ENCODE measurements at places on chromosomes 13 and 19.

GRCh38 chr13:38042771-38043170 lies 173.2 kb upstream of the TRPC4 start:
- DNase-seq = no peak

- DNase-seq = no peak
Measured at GRCh38 chr13:108033800-108034707, 181.3 kb downstream of the LIG4 start.

DNA sequence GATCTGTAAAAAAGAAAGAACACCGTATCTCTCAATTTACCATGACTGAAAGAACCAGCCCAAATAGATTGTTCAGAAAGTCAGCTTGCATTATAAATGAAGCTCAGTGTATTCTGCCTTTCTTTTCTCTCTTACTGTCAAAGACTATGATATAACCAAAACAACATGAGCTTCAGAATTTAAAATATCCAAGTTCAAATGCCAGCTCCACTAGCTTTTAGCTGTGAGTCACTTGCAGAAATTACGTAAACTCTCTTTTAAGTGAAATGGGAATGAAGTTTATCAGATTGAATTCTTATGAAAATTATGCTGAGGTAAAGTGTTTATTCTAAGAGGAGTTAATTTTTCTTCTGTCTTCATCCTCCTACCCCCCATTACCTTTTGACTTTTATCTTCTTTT lies 20.0 kb upstream of the POSTN start:
- DNase-seq = no peak

- no peak for DNase-seq
Measured at GRCh38 chr19:32387701-32388392, 17.7 kb upstream of the DPY19L3 start.

GRCh38 chr13:54879036-54879435 lies 1850.4 kb downstream of the OLFM4 start:
- DNase-seq = no peak

GRCh38 chr13:66860878-66861417 lies 369.2 kb downstream of the PCDH9 start:
- DNase-seq = no peak

DNA sequence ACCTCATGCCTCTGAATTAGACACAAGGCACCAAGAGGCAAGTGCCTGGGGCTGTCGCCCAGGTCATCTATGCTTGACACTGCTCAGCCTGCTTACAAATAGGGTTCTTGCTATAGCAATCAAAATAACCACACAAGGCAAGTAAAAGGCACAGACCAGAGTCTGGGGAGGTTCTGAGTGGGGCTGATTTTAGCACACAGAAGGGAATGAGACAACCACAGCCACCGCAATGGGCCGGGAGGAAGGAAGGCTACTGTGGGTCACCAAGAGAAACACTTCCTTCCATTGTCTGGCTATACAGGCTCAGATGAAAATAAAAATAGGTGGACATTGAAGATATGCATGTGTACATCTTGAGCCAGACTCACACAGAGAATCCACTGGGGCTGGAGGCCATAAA lies 159.1 kb downstream of the DLEU7 start:
- DNase-seq = no peak

- peak; percentile 97 for DNase-seq
Measured at GRCh38 chr19:13905634-13906520, at the start of the genes BRME1 and CC2D1A. BRME1 (minus strand) TSS chr19:13906117; CDS start chr19:13904892, 1,225 bp downstream. CC2D1A (plus strand) TSS chr19:13906201; CDS start chr19:13906442, 241 bp downstream.

- no peak for DNase-seq
Measured at GRCh38 chr19:31255174-31255799, 93.9 kb downstream of the TSHZ3 start.

DNA sequence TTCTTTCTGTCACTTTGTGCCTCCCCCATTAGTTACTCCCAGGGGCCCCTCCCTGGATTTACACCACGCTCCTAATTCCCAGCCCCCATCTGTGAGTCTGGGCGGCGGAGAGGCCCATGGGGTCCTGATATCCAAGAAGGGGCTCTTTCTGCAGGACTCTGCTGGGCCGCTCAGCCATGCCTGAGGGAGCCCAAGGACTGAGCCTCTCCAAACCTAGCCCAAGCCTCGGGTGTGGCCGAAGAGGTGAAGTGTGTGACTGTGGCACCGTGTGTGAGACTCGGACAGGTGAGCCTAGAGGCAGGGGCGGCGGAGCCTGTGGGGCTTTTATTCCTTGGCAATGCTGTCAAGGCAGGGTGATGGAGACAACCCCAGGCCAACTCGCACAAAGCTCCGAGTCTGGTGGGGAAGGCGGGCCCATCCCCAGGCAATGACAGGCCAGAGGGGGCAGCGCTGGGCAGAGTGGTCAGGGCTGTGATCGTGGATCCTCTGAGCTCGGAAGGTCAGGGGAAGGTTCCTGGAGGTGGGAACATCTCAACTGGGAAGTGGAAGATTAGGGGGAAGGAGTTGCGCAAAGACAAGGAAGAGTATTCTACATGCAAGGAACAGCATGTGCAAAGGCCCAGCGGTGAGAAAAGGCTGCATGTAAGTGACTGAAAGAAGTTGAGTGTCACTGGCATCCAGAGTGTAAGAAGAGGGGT lies 1.6 kb downstream of the PLEKHG2 start:
- DNase-seq = no peak

DNA sequence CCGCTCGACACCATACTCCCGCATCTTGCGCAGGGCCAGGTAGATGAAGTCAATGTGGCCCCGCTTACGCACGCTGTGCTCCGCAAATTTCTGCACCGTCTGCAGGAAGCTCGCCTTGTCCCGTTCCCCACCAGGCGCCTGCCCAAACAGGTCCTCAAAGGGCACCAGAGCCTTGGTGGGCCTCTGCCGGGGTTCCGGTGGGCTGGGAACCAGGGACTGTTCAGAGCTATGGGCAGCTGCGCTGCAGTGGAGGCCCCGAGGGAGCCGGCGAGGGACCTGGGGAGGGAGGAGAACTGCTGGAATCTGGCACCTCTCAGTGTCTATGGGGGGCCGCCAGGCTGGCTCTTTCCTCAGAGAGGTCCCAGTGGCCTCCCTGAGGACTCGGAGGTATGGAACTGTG lies 8.3 kb upstream of the ZNF653 start:
- DNase-seq = no peak

DNA sequence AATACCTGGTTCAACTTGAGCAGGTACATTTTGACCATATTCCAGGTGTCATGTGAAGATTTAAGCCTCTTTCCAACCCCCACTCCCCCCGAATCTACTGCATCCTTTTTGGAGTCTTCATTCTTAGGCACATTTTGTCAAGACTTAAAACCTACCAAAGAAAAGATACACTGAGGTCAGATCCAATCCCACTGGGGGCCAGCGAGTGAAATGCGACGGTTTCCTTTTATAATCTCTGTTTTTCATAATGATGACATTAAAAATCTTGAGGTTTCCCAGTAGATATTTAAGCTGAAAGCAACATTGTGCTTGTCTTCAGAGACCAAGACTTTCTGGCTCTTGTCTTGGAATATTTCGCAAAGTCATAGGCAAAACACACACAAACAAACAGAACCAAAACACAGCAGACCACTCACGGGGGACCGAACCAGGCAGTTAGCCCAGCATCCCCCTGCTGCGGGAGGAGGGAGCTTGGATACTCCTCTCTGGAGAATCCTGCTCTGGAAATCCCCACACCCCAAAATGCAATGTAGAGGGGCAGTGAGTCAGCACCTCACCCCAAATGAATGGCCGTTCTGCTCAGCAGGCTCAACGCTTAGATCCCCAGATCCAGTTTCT lies 506 bp upstream of the GAS6 start:
- DNase-seq = no peak

DNA sequence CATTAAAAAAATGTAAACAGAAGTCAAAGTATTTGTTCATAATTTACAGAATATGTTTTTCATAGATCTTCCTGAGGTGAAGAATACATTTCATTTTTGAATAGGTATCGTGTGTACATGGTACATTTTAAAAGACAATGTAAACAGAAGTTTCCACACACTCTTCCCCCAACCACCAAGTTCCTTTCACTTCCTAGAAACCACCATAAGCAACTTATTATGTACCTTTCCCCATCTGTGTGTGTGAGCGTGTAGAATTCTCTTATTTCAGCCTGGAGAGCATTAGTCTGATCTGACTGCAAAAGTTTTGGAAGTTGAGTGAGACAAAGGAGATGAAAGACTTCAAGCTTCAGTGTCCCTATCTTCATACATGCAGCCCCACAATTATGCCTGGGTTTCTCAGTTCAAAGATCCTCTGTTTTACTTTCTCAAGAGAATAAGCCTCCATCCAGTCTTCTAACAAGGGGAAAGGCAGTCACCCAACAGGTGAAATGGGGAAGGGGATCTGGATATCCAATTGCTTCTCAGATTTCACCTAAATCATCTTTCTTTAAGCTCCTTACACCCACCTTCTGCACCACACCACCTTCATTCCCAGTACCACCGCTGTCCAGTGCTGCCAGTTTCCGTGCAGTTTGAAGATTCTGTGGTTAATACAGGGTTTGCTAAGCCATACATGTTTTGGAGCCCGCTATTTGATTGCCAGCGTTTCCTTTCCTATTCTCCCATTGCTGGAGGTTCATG lies 2.1 kb downstream of the TEX30 start:
- DNase-seq = no peak

GRCh38 chr19:38455031-38455430 lies 21.5 kb downstream of the RYR1 start:
- no peak for DNase-seq

DNA sequence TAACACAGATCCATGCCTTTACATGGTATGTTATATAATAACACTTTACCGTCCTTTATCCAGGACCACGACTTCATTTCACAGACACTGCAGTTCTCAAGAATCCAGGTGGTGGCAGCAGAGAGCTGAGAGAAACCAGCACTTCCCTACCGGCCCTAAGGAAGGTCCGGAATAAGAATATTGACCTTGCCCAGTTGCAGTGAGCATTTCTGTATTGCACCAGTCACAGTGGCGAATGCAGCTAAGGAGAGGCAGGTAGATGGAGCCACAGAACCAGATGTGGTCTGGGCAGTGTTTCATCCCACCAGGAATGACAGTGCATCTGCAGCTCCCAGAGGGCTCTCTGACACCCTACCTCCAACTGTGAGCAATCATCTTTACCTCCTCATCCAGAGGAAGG lies 44.6 kb downstream of the ZNF787 start:
- peak; percentile 37 for DNase-seq

- DNase-seq = no peak
Measured at GRCh38 chr13:98686270-98686669, 66.2 kb downstream of the SLC15A1 start.

DNA sequence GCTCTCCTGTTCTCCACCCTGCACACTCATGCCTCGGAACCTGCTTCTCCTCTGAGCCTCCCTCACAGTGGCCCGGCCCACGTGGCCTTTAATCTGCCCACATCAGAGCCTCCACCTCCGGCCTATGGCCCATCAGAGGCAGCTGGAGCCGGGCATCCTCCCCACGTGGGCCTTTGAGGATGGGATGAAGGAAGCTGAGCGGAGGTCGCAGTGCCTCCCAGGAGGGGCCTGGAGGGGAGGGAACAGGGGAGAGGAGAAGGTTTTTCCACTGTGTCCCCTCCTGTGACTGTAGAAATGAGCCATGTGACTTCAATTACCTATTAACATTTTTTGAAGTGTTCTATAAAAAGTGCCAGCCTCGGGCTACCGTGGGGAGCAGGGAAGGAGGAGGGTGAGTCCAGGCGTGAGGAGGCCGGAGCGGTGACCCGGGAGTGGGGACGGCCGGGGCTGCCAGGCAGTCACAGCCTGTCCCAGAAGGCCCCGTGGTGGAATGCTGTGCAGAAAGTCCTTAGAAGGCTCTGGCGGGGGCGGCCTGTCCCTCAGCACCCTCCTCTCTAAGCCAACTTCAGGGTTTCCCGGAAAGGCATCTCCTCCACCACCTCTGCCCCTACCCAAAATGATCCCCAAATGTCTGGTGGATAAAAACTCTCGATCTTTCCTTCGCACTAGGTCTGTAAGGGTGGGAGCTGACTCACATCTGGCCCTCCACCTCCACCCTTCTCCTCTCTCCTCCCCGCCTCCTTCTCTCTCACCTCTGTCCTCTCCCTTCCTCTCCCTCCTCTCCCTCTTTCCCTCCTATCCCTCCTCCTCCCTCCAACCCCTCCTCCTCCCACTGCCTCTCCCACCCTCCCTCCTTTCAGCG lies 24.8 kb upstream of the SLC1A5 start:
- DNase-seq = no peak

- no peak for DNase-seq
Measured at GRCh38 chr13:46106839-46107371, 2.1 kb upstream of the CPB2 start.

DNA sequence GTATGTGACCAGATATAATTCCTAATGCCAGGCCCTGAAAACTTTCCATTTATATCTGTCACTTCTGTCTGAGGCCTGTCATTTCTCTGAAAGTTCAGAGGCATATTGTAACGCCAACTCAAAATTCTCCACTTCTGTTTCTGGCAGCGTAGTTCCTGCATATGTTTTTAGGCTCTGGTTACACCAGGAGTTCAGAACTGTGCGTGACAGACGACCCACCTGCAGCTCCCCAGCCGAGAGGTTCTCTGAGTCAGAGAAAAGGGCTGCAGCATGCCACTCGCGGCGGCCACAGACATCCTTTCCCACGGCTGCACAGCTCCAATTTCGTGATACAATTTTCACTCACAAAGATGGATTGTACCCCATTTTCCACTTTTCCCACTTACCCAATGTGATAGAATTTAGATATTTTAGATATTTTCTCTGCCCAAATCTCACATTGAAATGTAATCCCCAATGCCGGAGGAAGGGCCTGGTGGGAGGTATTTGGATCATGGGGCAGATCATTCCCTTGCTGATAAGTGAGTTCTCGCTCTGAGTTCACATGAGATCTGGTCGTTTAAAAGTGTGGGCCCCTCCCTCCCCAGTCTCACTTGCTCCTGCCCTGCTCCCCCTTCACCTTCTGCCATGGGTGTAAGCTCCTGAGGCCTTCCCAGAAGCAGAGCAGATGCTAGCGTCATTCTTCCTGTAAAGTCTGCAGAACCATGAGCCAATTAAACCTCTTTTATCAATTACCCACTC lies 308.1 kb downstream of the LIG4 start:
- DNase-seq = no peak

GRCh38 chr19:17264641-17264979 lies at the start of gene USHBP1:
USHBP1 (minus strand) TSS chr19:17264745; CDS start chr19:17264299, 446 bp downstream.
- no peak for DNase-seq

- no peak for DNase-seq
Measured at GRCh38 chr19:30066781-30067759, 125.0 kb downstream of the URI1 start.

Data from activated naive CD4-positive, alpha-beta T cell treated with anti-CD3 and anti-CD28 coated beads, Interleukin-2, amount 50 U/mL, for 16 hours (primary cell).